ENCODE measurements at places on chromosomes 11 and 22. TPM values are rescaled to one million over a fixed set of nuclear protein-coding genes. Genes with fewer than 3 reads are reported as not detected.

The RPS19BP1 gene
- total RNA-seq: 169 TPM

The TST gene
- 78.0 TPM for total RNA-seq

The NOX4 gene
- total RNA-seq: 0.49 TPM

The GSTT2B gene
- 25.9 TPM for total RNA-seq

The IGF2 gene
- total RNA-seq: 120 TPM

The FAM180B gene
- total RNA-seq: not detected

The SYT7 gene
- total RNA-seq: 12.1 TPM

GRCh38 chr11:132777067-132777975 is 755.0 kb downstream of the OPCML start:
- no peak for DNase-seq

DNA sequence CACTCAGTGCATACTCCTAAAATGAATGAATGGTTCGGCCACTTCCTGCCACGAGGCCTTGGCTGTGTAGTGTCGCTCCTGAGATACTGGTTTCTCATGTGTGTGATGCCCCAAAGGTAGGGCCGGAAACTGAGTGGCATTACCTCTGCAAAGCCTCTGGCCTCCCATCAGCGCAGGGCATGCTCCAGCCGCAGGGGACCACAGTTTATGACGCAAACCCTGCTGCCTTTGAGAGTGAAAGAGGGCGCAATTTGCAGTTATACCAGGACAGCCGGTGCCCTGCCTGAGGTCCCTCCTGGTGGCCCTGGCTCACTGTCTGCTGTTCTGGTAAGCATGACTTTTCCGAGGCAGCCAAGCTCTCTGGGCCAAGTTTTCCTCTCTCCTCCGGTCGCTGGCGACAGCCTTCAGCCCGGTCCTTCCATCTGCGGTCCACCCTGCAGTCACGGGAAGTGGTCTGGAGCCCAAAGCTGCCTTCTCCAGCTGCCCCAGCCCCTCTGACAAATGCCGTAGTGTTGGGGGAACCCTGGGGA is 2.4 kb upstream of the FGF3 start:
- DNase-seq: no peak

- DNase-seq: no peak
Measured at GRCh38 chr22:37193629-37194191, 5.7 kb upstream of the C1QTNF6 start.

GRCh38 chr11:24747275-24748251 is 250.7 kb downstream of the LUZP2 start:
- peak; percentile 3 for DNase-seq

GRCh38 chr11:64252003-64252872 is 908 bp downstream of the PLCB3 start:
- DNase-seq: no peak

DNA sequence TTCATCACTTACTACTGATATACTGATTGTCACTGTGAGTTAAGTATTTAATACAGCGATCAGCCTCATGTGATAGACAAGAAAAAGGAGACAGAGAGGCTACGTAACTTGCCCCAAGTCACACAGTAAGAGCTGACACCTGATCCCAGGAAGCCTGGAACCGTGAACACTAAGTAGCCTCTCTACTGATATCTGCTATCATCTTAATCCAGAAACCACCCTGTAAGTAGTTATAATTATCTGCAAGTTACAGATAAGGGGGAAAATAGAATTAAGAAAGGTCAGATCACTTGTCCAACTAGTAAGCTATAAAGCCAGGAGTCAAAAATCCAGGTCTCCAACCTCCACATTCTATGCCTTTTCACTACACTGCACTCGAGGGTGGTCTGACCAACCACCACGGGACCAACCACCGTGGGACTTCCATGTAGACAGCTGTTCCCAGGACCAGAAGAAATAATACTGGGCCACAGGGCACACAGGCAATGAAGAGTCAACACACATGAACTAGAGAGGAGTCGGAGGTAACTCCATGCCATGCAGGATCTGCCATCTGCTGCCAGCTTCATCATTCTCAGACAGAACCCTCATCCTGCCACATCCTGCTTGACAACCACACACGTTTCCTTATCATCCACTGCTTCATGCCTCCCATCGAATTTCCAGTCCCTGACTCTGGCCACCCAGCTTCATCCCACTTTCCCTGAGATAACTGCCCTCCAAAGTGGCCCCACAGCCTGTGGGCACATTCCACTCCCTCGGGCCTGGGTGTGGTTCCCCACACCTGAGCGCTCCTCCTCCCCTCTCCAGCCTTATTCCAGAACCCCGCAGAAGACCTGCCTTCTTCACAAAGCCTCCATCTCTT is 58.6 kb downstream of the MICAL3 start:
- DNase-seq: no peak

DNA sequence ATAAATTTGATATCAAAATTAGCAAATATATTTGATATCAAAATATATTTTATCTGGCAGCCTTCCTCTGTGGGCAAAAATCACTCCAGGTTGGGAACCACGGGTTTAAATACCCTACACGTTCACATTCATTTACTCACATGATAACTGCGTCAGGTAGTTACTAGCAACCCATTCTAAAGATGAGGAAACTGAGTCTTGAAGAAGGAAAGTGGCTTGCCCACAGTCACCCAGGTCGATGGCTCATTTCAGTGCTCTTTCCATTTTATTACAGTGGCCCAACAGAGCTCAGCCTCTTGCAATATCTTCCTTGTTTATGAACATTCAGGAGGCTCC is 19.2 kb upstream of the CDON start:
- no peak for DNase-seq

GRCh38 chr11:95339086-95339901 is 108.3 kb upstream of the SESN3 start:
- no peak for DNase-seq

All from cardiac muscle cell (in vitro differentiated cells and primary cell).